Nucleus accumbens (tissue), 56 donors: ENCODE measurements at places on chromosomes 12 and 14.

GRCh38 chr12:128026696-128027574, 240.0 kb upstream of the TMEM132C start:
- DNase-seq: no peak

DNA sequence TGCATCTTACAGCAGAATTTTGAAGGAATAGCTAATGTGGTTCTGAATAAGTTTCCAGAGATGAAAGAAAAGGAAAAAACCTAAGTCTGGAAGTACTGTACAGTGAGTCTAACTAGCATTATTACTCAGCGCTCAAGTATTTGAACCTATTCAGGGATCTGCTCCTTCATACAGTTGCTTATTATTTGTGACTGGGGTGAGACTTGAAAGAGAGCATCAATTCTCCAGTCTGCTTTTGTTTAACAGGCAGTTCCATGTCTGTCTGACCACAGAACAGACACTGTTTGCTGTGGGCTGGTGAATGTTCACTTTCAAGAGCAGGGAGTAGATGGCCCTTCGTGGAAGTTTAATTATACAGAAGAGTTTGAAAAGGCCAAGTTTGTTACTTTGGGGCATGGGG, 9.3 kb downstream of the ETV6 start:
- no peak for DNase-seq

DNA sequence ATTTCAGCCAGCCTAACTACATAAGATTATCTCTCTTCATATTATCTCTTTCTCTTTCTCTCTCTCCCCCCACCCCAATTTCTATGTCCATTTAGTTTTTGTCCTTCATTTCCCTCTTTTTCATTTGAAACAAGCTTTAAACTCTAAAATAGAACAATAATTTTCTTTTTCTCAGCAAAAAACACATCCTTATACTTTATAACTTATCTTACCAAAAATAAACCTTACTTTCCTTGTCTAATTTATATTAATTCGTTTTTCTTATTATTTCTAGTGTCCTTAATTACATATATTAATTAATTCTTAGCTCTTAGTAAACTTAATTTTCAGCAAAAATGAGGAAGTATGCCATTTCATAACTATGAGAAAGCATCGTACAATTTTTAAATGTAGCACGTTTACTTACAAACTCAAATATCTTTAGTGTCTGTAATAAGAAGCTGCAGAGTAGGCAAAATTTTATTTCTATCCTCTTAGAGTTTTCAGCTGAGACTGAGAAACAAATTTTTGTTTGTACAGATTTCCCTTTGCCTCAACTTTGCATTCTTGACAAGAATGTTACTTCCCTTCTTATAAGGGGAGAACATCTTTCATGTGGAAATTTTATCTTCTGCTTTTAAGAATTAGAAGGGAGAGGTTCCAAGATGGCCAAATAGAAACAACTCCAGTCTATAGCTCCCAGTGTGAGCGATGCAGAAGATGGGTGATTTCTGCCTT, 65.1 kb upstream of the ST8SIA1 start:
- DNase-seq: no peak

DNA sequence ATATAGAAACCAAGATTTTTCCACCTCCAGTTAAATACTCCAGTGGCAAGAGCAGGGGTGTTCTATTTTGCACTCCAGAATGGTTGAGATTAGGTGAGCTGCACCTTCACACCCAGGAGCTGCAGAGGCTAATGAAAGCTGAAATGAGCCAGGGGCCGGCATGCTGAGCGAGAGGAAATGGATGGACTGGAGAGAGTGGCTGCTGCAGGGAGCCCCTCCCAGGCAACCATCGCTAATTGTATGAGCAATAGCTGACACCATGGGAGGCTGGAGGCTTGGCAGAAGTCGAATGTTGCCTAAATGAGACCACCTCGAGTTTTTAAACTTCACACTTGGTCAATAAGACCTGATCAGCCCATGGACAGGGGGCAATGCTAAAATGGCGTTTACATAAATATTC, 301.8 kb upstream of the TMPO start:
- DNase-seq: no peak

DNA sequence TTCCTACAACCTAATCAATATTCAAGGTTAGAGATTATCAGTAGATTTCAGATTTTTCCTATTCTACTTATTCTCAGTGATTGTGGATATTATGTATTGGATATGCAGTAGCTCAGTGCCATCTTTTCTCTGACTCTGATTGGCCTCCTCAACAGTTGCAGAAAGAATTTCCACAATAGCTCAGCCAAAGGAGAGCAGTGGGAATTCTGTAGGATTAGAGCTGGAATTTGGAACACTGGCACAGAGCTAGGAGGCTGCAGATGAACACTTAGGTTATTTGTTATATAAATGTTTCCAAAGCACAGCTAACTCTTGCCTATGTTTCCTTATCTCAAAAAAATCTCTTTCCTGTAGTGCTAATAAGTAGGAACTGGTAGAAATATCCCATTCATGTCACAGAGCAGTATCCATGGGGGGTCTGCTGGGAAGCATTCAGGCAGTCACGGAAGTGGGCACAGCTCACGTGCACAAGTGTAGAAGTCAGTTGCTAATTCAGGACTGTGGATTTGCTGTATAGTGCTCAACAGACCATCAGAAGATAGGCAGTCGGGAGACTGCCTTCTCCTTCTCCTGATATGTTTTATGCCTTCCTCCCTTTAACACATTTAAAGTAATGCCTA, 116.2 kb upstream of the TMEM260 start:
- no peak for DNase-seq

DNA sequence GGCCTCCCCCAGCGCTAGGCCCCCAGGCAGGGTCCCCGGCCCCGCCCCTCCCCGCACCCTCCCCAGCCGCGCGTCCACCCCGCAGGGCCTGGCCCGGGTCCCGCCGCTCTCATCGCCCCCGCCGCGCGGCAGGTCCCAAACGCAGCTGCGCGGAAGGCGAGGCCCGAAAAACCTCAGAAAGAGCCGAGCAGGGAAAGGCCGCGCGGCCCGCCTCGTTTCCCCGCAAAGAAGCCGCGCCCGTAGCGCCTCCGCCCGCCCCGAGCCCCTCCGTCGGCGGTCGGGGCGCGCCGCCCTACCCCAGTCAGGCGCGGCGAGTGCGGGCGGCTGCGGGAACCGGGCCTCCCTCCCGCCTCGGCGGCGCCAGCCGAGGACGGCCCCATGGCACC, 324 bp downstream of the POLE start:
- DNase-seq: no peak

DNA sequence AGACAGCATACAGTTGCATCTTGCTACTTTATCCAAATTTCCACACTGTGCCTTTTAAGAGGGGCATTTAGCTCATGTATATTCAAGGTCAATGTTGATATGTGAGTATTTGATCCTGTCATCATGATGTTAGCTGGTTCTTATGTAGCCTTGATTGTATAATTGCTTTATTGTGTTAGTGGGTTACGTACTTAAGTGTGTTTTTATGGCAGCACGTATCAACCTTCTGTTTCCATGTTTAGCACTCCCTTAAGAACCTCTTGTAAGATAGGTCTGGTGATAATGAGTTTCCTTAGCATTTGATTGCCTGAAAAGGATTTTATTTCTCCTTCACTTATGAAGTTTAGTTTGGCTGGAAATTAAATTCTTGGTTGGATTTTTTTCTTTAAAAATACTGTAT, 445.2 kb downstream of the NAV3 start:
- no peak for DNase-seq

GRCh38 chr14:51547260-51547659, 104.5 kb upstream of the FRMD6 start:
- DNase-seq: no peak

- no peak for DNase-seq
Observed at GRCh38 chr12:1927751-1928351, 9.4 kb upstream of the CACNA2D4 start.

- no peak for DNase-seq
Observed at GRCh38 chr14:78308079-78308478, 137.9 kb downstream of the NRXN3 start.

- no peak for DNase-seq
Observed at GRCh38 chr14:94355191-94355794, 32.2 kb upstream of the SERPINA6 start.

GRCh38 chr14:29016050-29016900, 249.7 kb downstream of the FOXG1 start:
- no peak for DNase-seq

DNA sequence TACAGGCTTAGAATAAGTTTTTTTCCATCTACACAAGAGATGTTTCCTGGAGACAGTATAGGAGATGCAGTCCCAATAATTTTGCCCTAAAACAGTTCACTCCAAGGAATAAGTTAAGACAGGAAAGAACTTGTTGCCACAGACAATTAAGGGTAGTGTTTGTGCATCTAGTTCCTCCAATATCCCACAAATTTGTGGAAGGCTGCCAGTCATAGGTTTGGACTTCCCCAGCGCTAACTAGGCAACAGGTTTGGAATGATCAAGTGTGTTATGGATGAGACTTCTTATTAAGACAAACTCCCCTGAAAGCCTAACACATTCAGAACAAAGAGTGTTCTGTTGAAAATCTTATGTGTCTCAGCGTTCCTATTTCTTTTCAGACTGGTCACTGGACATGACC, 611.0 kb downstream of the CCER1 start:
- DNase-seq: no peak

GRCh38 chr14:92549859-92550230, 36.3 kb downstream of the RIN3 start:
- no peak for DNase-seq

GRCh38 chr14:106662936-106663550, 1136.7 kb downstream of the TMEM121 start:
- no peak for DNase-seq

GRCh38 chr14:100733152-100733850, 6.6 kb downstream of the DLK1 start:
- no peak for DNase-seq

DNA sequence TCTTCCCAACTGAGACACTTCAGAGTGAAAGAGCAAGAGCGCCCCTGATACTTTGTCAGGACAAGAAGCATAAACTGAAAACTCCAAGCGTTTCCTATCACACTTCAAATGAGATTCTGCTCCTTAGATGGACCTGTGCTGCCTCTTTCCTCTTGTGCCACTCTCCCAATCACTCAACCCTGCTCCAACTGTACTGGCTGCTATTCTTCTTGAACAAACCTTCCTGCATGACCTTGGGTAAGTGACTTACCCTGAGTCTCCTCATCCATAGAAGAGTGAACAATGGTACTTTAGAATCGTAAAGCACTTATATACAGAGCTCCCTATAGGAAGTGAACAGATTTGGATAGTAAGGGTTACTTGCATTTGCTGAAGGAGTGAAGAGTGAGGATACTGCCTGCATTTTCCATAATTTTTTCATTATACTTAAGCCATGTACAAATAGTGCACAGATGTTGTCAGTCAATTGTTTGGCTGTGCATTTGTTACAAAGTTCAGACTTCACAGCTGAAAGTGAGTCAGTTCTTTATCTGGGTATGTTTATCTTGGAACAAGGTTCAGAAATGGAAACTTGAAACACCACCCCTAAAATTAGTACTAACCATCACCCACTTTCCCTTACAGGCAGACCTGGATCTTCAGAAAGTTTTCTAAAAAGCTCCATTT, 10.8 kb downstream of the MTERF2 start:
- no peak for DNase-seq

- no peak for DNase-seq
Observed at GRCh38 chr12:449203-449602, 10.5 kb upstream of the B4GALNT3 start.

GRCh38 chr12:57518920-57519795, 1.2 kb downstream of the DDIT3 start:
- DNase-seq: no peak

DNA sequence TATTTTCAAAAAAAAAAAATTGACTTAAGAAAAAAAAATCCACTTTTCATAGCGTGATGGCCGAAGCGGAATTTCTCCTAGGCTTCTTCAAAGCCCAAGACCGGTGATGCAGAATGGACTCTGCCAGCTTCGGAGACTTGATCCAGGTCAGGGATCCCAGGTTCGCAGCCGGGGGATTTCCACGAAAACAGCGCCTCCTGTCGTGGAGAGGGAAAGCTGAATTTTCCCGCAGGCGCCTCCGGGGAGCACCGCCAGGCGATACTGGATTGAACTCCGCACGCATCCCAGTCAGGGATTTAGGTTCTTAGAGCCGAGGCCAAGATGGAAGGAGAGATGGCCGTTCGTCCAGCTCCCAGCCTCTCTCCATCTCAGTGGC, 2.1 kb downstream of the TTC6 start:
- no peak for DNase-seq

DNA sequence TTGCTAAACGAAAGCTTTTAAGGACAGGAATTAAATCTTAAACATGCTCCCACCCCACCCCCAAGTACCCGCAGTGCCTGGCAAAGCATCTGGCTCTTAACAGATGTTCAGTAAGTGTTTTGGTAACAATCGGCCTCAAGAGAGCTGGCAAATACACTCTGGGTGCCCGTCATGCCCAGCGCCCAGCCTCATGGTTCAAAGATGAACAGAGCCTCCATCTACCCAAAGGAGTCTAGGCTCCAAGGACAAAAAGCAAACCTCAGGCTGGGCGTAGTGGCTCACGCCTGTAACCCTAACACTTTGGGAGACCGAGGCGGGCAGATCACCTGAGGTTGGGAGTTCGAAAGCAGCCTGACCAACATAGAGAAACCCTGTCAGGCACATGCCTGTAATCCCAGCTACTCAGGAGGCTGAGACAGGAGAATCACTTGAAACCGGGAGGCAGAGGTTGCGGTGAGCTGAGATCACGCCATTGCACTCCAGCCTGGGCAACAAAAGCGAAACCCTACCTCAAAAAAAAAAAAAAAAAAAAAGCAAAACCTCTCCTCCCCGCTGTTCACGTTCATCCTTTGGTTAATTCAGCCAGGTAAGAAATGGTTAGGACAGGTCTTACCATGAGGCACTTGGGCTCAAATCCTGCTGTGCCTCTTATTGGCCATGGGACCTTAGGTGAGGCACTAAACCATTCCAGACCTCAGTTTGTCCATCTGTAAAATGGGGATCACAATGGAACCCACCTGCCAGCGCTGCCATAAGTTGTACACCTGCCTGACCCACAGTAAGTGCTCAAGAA, 151.3 kb downstream of the BCL11B start:
- DNase-seq: no peak

DNA sequence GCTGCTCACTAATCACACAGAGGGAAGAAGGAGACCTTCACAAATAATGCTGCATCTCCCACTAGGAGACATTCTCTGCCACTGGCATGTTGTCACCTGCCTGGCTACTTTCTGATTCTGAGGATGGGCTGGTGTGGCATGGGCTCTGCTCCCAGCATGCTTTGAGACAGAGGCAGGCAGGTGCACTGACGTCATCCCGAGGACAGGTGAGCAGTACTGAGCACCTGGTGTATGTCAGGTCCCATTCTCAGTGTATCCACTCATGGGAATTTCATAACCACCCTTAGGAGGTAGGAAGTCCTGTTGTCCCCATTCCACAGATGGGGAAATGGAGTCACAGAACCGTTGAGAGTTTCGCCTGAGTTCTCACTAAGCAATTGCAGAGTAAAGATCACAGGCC, 597.9 kb downstream of the VRK1 start:
- no peak for DNase-seq

DNA sequence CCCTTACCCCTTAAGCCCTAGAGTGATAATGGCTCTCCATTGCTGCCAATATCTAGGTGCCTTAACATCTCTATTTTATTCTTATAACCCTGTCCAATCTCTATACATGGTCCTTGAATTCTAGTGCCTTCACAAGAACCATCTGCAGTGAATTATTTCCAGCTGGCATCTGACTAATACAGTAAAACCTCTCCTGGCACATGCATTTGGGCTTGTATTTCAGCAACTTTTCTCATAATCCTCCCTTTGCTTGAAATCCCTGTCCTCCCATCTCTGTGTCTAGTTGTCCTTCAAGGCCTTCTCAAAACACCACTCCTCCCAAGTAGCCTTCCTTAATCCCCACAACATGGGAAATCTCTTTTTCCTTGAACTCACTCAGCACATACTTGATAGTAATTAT, 14.2 kb upstream of the HMGA2 start:
- DNase-seq: no peak

GRCh38 chr14:58633831-58634230, 3.9 kb upstream of the DACT1 start:
- no peak for DNase-seq
